ENCODE measurements at places on chromosomes 3 and 15.

GRCh38 chr15:94722024-94722636, 490.8 kb downstream of the MCTP2 start:
- H3K27me3 ChIP-seq, result peaks cover 24% of the 10 kb centered on the region
- H3K4me3 ChIP-seq, result no peak overlapping the region
- H3K27ac ChIP-seq, result no peak overlapping the region
- H3K4me1 ChIP-seq, result no peaks in the 10 kb centered on the region
- no peak for DNase-seq

DNA sequence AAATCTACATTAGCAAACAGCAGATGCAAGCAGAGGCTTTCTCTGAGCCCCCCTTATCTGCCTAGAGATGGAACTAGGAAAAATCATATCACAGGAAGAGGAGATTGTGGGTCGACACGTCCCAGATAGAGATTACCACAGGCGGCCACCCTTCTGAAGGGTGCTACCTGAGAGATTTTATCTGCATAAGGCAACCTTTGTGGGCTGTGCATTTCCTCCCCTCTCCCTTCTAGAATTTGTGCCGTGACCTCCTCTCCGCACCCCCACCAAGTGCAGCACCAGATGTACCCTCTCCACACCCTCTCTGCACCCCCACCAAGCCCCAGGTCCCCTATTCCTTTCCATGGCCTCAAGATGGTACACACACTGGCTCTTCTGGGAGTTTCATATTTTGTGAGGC, 27.4 kb downstream of the METTL6 start:
- DNase-seq, result no peak
- no peaks in the 10 kb centered on the region for H3K36me3 ChIP-seq

- H3K27me3 ChIP-seq, result no peaks in the 10 kb centered on the region
- no peak overlapping the region for H3K4me3 ChIP-seq
- no peak for DNase-seq
- H3K36me3 ChIP-seq, result no peaks in the 10 kb centered on the region
Observed at GRCh38 chr3:115930922-115931321, 307.6 kb downstream of the GAP43 start.

GRCh38 chr3:65729973-65730372, 308.7 kb downstream of the MAGI1 start:
- DNase-seq, result no peak
- no peaks in the 10 kb centered on the region for H3K27me3 ChIP-seq
- no peak overlapping the region for H3K4me3 ChIP-seq
- no peaks in the 10 kb centered on the region for H3K36me3 ChIP-seq

GRCh38 chr3:189983612-189984011, 137.1 kb downstream of the P3H2 start:
- no peak for DNase-seq
- H3K4me1 ChIP-seq, result peaks cover 5% of the 10 kb centered on the region
- H3K4me3 ChIP-seq, result no peak overlapping the region
- H3K27ac ChIP-seq, result no peak overlapping the region
- H3K27me3 ChIP-seq, result no peaks in the 10 kb centered on the region
- H3K36me3 ChIP-seq, result peaks cover 3% of the 10 kb centered on the region

DNA sequence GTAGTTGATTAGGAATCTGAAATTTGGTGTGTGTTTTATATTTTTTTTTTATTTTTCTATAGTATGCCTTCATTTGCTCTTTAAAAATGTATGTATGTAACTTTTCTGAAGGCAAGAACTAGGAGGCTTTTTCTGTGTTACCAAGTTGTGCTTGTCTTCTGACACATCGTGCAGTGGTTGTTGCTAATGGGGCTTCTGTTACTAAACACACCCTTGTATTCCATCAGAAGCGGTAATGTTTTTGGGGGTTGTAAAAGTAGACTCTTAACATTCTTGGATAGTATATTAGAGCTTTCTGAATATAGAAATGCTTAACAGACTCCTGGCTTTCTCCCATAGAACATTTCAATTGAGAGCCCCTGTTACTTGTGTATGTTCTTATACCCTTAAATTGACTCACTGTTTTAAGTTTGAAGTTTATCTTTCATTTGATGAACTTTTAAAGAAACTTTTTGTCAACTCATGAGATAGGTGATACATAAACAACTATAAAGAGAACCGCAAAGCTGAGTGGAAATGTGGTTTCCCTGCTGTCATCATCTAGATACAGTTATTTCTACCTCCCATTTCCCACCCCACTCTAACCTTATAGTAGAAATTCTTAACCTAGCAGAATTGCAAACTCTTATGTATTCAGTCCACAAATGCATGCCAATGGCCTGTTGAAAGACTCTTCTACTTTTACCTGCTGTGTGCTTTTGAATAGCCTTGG, 2.5 kb downstream of the TIPARP start:
- DNase-seq, result no peak
- H3K27ac ChIP-seq, result peak overlapping the region; percentile 87
- peaks cover 28% of the 10 kb centered on the region for H3K36me3 ChIP-seq
- H3K27me3 ChIP-seq, result no peaks in the 10 kb centered on the region
- peak overlapping the region; percentile 97 for H3K4me3 ChIP-seq
- peaks cover 38% of the 10 kb centered on the region for H3K4me1 ChIP-seq

GRCh38 chr15:67869701-67870100, 29.9 kb upstream of the RNU6-1 start:
- no peaks in the 10 kb centered on the region for H3K27me3 ChIP-seq
- H3K4me1 ChIP-seq, result peaks cover 12% of the 10 kb centered on the region
- H3K36me3 ChIP-seq, result no peaks in the 10 kb centered on the region

DNA sequence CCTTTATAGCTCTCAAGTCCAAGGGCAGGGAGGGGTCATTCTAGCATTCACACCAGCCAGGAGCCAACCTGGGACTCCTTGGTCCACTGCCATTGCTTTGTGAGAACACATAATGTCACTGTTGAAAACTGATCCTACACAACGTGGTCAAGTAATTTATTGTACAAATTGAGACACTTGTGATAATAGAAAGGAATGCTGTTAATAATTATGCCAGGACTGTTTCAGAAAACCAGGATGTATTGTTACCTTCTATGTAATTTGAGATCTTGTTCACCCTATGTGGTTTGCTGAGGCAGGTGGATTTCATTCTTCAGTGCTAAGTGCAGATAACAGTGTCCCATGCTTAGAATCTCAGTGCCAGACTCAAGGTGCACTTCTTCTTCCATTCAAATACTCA, 33.3 kb downstream of the TMCO5A start:
- no peak for DNase-seq
- no peak overlapping the region for H3K27ac ChIP-seq
- H3K4me1 ChIP-seq, result peaks cover 5% of the 10 kb centered on the region
- no peak overlapping the region for H3K4me3 ChIP-seq
- no peaks in the 10 kb centered on the region for H3K36me3 ChIP-seq
- no peaks in the 10 kb centered on the region for H3K27me3 ChIP-seq

DNA sequence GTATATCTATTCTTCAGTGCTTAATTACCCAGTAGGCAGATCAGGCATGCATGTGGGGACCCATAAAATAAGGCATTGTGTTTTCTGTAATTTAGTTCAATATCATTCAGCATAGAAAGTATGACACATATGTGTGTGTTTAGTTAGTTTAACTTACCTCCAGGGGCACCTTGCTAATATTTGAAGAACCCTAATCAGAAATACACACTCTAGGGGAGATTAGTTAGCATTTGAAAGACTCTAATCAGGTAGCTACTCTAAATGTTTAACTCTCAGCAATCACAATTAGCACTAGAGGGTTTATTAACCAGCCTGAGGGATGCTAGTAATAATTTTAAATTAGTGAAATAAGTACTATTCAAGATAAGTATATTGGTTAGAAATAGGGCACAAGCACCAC, 104.5 kb downstream of the ECT2 start:
- no peak for DNase-seq
- no peak overlapping the region for H3K4me3 ChIP-seq
- H3K36me3 ChIP-seq, result no peaks in the 10 kb centered on the region

DNA sequence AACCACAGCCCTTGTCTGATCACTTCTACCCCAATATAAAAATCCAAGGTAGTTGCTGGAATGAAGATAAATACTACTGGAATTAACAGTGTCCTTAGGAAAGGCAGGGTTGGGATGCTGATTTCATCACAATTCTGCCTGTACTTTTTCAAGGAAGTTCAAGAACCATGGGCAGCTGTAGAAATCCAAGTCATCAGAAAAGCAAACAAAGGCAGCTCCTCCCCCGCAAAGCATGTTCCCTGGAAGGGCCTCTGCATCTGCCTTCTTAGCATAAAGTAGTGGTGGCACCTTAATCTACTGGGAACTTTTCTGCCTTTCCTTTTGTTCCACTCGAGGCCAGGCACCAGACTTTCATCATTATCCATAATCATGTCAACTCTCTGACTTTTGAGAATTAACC, 54.4 kb downstream of the ERC2 start:
- no peak for DNase-seq
- no peaks in the 10 kb centered on the region for H3K36me3 ChIP-seq
- H3K27ac ChIP-seq, result no peak overlapping the region

DNA sequence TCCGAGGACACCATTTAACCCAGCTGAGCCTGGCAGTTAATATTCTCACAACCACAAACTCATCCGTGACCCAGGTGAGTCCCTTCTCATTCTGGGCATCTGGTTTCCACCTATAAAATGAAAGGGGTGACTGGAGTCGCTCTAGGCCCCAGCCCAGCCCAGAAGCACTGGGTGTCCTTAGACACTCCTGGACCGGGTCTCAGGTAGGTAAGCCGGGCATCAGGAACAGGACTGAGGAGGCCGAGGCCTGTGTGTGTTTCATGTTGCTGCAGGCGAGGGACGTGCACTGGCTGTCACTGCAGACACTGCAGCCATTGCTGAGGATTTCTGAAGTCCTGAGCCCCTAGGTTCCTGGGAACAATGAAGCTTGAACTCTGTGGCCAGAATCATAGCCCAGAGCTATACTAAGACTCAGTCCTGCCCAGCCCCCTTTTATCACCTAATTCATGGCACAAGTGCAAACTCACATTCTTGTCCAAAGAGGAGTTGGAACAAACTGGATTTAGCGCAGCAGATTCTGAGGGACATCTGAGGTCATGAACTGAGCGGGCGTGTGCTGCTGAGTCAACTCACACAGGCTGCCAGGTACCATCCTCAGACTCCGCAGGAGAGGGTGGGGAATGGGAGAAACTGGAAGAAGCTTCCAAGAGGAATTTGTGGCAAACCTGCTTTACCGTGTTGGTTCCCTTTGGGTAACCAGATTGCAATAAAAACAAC, 184.9 kb downstream of the FAM43A start:
- H3K4me1 ChIP-seq, result peaks cover 26% of the 10 kb centered on the region
- peaks cover 3% of the 10 kb centered on the region for H3K36me3 ChIP-seq
- peak overlapping the region; percentile 93 for H3K27ac ChIP-seq

- H3K27ac ChIP-seq, result no peak overlapping the region
- DNase-seq, result peak; percentile 15
- peaks cover 18% of the 10 kb centered on the region for H3K27me3 ChIP-seq
Observed at GRCh38 chr15:68493629-68494028, 61.7 kb upstream of the ITGA11 start.

DNA sequence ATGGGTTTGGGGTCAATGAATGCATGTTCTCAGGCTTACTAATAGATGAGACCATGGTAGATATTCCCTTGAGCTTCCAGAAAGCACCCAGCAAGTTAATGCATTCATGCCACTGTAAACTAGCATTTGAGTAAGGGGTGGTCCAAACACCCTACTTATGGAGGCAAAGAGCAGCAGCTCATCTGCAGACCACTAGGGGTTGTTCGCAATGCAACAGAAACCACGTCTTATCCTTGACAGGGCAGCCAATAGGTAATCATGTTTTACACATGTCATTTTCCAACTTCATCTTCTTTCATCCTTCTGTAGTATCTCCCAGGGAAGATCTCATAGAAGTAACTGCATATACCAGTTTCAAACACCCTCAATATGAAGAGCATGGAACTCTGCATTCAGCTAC, 330.2 kb downstream of the RORA start:
- no peak overlapping the region for H3K27ac ChIP-seq
- peaks cover 6% of the 10 kb centered on the region for H3K27me3 ChIP-seq
- no peak overlapping the region for H3K4me3 ChIP-seq
- no peaks in the 10 kb centered on the region for H3K36me3 ChIP-seq
- H3K4me1 ChIP-seq, result peaks cover 4% of the 10 kb centered on the region
- no peak for DNase-seq

DNA sequence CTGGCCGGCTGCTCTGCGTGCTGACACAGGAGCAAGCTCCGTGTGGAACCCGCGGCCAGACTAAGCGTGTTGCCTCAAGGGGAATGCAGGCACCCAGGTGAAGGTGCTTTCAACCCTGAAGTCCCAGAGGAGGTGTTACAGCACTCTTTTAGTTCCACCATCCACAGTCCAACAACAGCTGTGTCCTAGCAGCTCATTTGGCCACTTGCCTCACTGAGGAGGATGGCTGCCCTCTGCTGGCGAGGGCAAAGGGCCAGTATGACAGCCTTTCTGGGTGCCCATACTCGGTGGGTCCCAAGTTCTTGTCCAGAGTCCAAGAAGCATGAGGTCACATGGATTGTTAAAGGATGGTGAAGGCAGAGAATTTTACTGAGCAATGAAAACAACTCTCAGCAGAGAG, 87.8 kb downstream of the C3orf85 start:
- no peaks in the 10 kb centered on the region for H3K4me1 ChIP-seq
- H3K4me3 ChIP-seq, result no peak overlapping the region
- no peaks in the 10 kb centered on the region for H3K27me3 ChIP-seq
- no peaks in the 10 kb centered on the region for H3K36me3 ChIP-seq
- no peak overlapping the region for H3K27ac ChIP-seq

DNA sequence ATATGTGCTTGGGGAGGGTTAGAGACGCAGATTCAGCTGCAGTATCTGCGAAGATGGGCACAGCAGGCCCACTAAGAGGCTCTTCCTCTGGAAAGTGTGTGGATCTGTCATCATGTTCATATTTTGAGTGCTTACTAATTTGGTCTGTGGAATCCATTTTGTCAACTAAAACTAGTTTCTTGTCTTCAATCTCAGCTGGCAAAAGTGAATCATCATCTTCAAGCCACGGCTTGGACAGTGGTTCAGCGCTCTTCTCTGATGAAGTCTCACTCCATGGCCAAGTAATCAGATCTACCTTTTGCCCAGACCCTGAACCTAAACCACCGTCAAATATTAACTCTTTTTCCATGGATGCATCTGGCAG, 76.2 kb downstream of the IMPG2 start:
- H3K36me3 ChIP-seq, result peaks cover 6% of the 10 kb centered on the region
- H3K27ac ChIP-seq, result no peak overlapping the region
- DNase-seq, result no peak
- no peak overlapping the region for H3K4me3 ChIP-seq
- H3K27me3 ChIP-seq, result no peaks in the 10 kb centered on the region

- H3K4me1 ChIP-seq, result peaks cover 21% of the 10 kb centered on the region
- peaks cover 9% of the 10 kb centered on the region for H3K36me3 ChIP-seq
- no peak overlapping the region for H3K27ac ChIP-seq
- H3K27me3 ChIP-seq, result peaks cover 3% of the 10 kb centered on the region
- no peak for DNase-seq
- peak overlapping the region; percentile 19 for H3K4me3 ChIP-seq
Observed at GRCh38 chr3:115999001-115999585, 375.8 kb downstream of the GAP43 start.

DNA sequence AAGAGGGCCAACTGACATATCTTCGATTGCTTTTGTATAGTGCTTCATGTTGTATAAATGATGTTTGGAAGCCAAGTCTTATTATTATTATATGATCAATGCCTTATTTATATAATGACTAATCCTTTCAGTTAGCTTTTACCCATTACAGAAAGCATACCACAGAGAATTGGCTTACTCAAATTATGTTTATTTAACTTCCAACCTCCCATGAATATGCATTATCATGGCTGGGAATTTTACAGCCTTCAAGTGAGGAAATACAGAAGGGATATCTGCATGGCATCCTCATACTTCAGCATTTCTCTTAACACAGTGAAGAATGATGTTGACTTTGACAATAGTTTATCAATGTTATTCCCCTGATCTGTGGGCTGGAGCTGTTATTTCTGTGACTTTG, 225.9 kb upstream of the GAP43 start:
- no peaks in the 10 kb centered on the region for H3K36me3 ChIP-seq
- DNase-seq, result no peak
- peaks cover 8% of the 10 kb centered on the region for H3K4me1 ChIP-seq
- H3K27me3 ChIP-seq, result no peaks in the 10 kb centered on the region
- no peak overlapping the region for H3K4me3 ChIP-seq
